Stimulated activated CD4-positive, alpha-beta T cell treated with anti-CD3 and anti-CD28 coated beads, Interleukin-2, amount 100 ng/mL, for 24 hours (primary cell): ENCODE measurements at places on chromosomes 2 and 18.

GRCh38 chr2:169892951-169893350, 65.7 kb downstream of the UBR3 start:
- DNase-seq: no peak

- DNase-seq: no peak
Measured at GRCh38 chr2:124589971-124590370, 564.9 kb downstream of the CNTNAP5 start.

DNA sequence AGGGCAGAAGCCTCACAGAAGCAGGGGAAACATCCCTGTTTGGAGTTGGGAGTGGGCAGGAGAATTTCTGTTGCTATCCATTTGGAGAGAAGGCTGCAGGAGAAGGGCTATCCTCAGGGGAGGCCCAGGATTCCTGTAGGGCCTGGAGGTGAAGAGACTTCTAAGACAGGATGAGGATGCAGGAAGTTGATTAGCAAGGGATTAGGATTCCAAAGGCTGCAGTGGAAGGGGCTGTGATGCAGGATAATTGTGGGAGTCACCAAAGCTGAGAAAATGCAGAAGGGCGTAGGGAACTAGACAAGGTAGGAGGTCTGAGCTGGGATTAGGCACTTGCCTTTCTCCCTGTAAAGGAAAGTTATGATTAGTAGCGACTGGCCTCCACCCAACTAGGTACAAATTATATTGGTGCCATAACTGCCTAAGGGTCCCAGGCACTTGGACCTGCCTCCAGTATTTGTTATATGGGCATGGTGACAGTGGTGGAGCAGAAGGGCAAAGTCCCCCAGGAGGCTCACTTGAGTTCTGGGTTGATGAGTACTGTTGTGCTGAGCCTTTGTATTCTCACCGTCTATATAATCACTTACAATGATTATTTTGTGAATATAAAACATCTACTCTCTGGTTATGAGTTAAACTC, 96.4 kb upstream of the MSTN start:
- no peak for DNase-seq

GRCh38 chr2:215825707-215826106, 187.6 kb downstream of the MREG start:
- no peak for DNase-seq

- DNase-seq: no peak
Measured at GRCh38 chr2:237201461-237202287, 116.0 kb downstream of the COPS8 start.

- DNase-seq: no peak
Measured at GRCh38 chr2:216131175-216131926, 22.2 kb downstream of the XRCC5 start.

- DNase-seq: no peak
Measured at GRCh38 chr2:237180987-237181386, 95.3 kb downstream of the COPS8 start.

DNA sequence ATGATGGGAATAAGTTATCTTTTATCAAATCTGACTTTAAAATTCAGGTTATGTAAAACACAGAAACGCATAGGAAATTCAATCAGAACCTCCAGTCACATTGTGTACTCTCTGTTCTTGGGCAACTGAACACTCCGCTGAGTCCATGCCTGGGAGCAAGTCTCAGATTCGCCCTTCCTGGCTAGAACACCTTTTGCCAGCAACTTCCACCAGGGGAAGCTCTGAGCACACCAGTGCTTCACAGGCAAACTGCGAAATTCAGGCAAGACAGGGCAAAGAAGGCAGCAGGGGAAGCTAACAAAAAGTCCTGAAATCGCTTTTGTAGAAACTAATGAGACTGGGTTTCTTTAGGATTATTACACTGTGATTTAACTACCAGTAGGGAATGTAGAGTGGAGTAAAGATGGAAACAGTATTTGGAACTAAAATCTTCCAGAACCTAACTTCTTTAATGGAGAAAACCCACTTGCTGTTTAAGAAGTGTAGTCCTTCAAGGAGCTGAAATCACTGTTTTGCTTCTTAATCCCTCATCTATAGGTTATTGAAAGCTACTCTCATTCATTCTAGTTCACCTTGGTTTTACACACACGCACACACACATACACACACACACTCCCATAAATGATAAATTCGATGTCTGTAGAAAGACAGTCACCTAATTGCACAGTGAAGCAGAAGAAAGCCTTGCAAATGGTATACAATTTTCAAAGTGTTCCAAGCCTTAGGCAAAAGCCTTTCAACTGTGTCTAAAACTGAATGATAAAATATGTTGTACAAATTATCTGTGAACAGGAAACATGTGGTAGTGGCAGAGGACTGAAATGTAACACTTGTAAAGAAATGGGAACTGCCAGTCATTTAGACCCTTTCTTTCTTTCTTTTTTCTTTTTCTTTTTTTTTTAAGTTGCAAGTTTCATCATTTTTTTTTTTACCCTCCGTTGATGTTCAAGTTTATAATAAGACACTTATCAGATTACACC, 214.5 kb downstream of the TMEM182 start:
- peak; percentile 4 for DNase-seq

DNA sequence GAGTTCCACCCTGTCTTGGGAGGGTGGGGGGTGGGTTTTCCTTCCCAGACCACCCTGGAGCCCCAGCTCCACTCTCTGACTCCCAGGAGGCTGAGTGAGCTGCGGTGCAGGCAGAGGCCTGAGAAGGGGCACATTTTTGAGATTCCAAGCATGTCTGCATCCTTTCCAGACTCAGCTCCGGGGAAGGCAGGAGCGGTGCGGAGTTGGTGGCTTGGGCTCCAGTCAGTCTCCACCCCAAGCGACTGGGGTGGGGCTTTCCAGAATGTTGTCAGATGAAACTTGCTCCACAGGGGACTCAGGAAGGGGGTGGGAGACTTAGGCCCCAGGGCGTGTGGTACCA, 44.2 kb upstream of the HS6ST1 start:
- DNase-seq: no peak

DNA sequence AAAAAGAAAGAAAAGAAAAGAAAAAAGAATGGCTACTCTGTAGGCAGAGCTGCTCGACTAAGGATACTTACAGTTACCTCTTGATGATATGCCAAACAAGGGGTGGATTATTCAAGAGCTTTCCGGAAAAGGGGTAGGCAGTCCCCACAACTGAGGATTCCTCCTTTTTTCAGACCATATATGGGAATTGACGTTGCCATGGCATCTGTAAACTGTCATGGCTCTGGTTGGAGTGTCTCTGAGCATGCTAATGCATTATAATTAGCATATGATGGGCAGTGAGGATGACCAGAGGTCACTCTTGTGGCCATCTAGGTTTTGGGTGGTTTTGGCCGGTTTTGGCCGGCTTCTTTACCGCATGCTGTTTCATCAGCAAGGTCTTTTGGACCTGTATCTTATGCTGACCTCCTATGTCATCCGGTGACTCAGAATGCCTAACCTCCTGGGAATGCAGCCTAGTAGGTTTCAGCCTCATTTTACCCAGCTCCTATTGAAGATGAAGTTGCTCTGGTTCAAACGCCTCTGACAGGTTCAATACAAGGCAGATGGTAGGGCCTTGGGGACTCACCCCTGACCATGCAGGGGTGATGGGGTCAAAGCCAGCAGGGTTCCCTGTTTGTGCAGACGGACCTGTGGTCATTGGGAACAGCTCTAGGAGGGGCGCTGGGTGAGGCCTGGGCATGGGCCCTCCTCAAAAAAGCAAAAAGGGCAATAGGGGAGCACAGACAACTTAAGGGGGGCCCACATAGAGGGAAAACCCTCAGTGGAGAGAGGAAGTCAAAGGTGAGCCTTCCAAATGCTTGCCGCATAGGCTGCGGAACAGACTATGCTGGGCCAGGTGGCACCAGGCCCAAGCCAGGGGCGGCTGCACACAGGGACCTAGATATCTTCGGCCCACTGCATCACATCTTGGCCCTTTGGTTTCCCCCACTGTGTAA, 251.2 kb upstream of the RAB6C start:
- no peak for DNase-seq

GRCh38 chr18:41687138-41687537, 267.9 kb upstream of the PIK3C3 start:
- DNase-seq: no peak

GRCh38 chr2:155690785-155691184, 641.7 kb downstream of the NR4A2 start:
- no peak for DNase-seq

- DNase-seq: no peak
Measured at GRCh38 chr2:119323459-119323858, 43.2 kb downstream of the C2orf76 start.

GRCh38 chr2:10977621-10978020, 65.9 kb downstream of the KCNF1 start:
- no peak for DNase-seq

DNA sequence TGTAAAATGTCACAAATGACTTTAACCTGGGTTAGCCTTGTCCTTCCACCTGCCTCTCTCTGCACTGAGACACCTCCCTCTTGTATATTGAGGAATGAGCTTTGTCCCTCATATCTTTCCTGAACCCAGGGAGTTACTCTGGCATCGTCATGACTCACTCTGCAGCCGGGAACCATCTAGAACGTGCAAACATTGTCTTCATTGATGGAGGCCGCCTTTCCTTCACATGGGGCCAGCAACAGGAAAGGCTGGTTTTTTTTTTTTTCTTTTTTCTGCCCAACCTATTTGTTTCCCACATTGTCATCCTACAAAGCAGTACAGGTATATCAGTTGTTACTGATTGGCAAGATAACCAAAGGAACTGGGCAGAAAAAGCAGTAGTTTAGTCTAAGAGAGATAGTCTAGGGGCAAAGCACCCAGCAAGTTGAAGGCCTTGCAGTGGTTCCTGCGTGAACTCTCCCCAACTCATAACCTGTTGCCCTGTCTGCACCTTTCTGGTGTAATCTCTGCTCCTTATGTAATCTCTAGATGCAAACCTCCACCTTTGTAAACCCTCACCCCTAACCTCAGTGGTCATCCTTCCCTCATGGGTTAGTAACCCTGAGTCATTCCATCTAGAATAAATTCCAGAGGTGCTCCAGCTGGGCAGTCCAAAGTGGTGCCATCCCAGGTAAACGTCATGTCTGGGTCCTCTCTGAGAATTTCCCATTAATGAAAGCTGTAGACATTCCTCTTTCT, 38.3 kb downstream of the SLC40A1 start:
- no peak for DNase-seq

DNA sequence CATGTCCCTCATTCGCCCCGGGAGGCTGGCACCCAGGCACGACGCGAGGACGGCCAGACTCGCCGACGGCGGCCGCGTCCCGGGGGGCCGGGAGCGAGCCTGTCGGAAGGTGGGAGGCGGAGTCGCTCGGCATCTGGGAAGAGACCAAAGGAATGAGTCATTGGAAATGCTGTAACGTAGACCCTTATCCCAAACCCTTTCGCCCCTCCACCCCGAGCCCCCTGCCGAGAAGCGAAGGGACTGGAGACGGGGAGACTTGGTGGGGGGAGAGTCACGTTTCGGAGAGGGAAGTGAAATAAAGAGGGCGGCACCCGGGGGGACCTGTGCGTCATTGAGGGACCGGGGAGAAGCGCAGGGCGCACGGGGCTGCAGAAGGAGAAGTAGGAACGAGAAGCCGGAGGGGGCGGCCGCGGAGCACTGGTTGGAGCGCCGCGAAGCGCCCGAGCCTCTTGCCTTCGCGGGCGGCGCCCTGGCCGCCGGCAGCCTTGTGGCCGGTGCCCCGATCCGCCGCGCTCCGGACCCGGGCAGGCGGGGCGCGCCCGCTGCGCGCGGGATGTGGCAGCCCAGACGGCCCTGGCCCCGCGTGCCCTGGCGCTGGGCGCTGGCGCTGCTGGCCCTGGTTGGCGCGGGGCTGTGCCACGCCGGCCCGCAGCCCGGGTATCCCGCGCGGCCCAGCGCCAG, at the start of gene EMILIN2:
Gene EMILIN2 (plus strand): TSS at position 371 of the 681 bp plus-strand sequence. CDS start 183 bp downstream, at position 554.
- peak; percentile 63 for DNase-seq

- DNase-seq: no peak
Measured at GRCh38 chr2:204447722-204448121, 97.6 kb upstream of the PARD3B start.

- DNase-seq: no peak
Measured at GRCh38 chr2:11647834-11648600, 22.0 kb downstream of the NTSR2 start.

- DNase-seq: no peak
Measured at GRCh38 chr2:186913870-186914269, 64.9 kb upstream of the ZSWIM2 start.

DNA sequence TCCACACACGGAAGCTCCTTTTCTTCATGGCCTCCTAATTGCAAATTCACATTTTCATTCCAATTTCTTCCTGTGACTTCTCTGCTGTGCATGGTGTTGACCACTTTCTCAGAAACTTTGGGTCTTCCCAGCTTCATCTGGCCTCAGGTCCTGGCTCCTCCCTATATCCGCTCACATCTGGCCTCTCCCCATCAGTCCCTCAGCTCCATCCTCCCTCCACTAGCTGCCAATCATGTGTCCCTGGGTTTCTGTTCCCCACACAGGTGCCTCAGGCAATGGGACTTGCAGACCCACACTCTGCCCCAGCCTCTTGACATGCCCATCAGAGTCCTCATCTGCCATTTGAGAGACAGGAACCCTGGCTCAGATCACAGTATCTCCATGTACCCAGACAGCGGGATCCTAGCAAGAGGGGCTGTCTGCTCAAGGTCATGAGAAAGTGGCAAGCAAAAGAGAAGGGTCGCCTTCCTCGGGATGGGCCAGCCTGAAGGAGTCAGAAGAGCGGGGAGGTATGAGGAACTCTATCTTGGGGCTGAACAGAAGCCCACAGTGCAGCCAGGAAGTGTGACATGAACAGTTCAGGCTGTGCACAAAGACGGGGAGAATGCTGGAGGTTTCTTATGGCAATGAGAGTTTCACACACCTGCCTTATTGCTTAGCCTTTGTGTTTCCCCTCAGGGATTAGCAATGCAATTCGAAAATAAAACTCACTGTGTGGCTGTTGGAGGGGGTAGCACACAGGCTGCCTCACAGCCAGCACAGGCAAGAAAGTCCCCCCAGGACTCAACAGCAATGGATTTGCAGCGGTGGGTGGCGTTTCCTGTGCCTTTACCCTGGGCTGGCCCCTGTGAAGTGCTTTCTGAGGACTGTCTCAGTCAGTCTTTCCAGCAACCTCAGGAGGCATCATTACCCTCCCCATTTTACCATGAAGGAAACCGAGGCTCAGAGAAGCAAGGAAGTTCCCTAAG, 69.5 kb downstream of the COPS8 start:
- peak; percentile 39 for DNase-seq
